ENCODE measurements at places on chromosomes 3 and 15.

DNA sequence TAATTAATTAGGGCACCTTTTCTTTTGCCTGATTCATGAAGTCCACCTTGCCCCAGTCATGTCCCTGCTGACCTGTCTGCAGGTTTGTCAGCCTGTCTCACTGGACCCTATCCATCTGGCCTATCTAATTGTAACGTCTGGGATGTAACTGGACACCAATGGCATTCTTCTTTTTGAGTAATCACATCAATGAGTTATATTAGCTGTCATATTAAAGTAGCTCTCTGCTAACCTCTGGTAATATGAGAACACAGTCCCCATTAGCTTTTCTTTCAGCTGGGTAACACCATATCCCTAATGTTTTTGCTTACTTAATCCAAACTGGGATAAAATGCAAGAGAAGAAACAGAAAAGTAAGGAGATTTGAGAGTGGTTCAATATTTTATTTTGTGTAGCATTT is 166.2 kb upstream of the VEPH1 start:
- DNase-seq, result no peak

DNA sequence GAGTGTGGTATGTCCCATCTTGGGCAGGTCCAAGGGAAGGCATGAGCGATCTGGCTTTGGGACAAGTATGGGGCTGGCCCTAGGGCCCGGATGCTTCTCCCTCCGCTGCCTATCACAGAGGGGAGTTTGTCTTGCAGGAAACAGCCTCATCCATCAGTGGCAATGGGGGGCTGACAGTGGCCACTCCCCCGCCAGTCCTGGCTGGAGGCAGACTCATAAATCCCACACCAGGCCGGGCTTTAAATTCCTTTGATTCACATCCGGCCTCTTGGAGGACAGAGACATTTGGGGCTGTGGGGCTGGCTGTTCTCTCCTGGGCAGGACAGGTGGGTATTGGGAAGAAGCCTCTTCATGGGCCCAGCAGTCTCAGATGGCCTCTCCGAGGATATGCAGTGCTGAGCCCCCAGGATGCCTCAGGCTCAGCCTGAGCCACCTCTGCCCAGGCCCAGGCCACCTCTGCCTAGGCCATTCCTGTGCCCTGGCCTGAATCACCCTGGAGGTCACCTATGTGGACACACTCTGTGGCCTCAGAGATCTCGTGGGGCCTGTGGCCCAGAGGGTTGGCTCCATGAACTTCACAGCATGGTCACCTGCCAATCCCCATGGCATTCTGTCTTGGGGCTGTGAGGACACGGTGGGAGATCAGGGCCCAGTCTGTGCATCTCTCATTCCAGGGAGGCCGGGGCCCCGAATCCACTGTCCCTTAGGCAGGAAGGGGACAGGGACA is 84.2 kb upstream of the GOLGA6L4 start:
- DNase-seq, result no peak

GRCh38 chr3:106160396-106160795 is 291.6 kb upstream of the CBLB start:
- DNase-seq, result no peak

DNA sequence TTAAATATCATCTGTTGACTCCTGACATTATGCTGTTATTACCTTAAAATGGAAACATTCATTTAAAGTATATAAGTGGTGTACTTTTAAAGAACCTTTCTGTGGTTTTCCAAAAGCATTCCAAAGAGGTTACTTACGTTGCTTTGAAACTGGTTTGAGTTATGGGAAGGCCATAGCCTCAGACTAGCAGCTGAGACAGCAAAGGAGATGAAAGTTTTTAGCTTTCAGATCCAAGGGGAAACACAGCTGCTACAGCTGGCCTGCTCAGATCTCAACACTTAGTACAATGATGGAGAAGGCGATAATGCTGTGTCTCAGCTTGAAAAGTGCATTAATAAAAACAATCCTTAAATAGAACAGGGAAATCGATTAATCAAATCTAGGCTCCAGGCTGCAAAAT is 921.1 kb downstream of the ROBO1 start:
- no peak for DNase-seq

DNA sequence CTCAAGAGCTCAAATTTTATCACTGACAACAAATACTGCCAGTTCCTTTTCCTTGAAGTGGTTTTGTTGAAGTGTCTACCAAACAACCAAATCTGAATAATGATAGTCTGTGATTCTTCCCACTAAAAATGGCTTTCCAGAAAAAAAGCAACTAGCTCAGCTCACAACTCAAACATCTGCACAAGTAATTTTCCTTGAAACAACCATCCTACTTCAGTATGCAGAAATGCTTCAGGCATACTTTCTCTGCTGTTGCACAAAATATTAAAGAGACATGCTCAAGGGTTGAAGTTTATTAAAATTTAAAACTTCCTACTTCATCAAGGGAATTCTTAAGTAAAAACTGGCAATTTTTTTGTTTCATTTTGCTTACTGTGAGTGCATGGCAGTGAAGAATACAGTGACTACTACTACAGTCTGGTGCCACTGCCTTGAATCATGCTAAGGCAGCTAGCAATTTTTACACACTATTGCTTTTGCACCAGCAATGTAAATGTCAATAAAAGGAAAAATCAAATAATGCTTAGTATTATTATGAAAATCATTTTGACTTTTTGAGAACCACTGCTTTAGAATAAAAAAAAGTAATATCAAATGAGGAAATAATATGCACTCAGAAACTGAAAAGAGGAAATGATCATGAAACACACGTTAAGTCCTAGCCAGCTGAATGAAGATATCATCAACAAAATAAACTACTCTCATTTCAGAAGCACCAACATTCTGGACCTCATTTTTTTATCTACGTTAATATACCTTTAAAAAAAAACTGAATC is 33.6 kb downstream of the VPS13C start:
- DNase-seq, result no peak

GRCh38 chr3:6421666-6422445 is 439.1 kb upstream of the GRM7 start:
- DNase-seq, result peak; percentile 58

DNA sequence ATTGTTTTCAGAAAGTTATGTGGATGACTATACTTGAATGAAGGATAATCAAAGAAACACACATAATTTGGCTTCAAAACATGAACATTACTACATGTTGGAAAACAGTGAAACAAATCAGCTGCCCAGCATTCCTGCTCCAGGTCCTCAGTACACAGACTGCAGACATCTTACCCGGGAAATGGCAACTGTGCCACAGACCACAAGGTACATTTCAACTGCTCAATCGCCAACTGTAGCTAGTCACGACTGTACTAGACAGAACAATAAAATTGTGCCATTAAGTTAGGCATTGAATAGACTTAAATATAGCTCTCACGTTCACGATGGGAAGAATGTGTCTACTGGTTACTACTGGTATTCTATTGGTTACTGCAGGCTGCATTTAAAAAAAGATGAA is 5.0 kb downstream of the NAA50 start:
- DNase-seq, result no peak

- DNase-seq, result no peak
These were observed 43.2 kb upstream of the POLG start for GRCh38 chr15:89377842-89378295.

- DNase-seq, result no peak
These were observed 32.0 kb upstream of the FURIN start for GRCh38 chr15:90836296-90836871.

DNA sequence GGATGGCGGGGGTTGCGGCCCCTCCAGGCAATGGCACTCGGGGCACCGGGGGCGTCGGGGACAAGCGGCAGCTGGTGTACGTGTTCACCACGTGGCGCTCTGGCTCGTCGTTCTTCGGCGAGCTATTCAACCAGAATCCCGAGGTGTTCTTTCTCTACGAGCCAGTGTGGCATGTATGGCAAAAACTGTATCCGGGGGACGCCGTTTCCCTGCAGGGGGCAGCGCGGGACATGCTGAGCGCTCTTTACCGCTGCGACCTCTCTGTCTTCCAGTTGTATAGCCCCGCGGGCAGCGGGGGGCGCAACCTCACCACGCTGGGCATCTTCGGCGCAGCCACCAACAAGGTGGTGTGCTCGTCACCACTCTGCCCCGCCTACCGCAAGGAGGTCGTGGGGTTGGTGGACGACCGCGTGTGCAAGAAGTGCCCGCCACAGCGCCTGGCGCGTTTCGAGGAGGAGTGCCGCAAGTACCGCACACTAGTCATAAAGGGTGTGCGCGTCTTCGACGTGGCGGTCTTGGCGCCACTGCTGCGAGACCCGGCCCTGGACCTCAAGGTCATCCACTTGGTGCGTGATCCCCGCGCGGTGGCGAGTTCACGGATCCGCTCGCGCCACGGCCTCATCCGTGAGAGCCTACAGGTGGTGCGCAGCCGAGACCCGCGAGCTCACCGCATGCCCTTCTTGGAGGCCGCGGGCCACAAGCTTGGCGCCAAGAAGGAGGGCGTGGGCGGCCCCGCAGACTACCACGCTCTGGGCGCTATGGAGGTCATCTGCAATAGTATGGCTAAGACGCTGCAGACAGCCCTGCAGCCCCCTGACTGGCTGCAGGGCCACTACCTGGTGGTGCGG is 1.9 kb downstream of the CHST2 start:
- DNase-seq, result peak; percentile 41

- DNase-seq, result no peak
These were observed 3.1 kb downstream of the CSRNP1 start for GRCh38 chr3:39150148-39150802.

DNA sequence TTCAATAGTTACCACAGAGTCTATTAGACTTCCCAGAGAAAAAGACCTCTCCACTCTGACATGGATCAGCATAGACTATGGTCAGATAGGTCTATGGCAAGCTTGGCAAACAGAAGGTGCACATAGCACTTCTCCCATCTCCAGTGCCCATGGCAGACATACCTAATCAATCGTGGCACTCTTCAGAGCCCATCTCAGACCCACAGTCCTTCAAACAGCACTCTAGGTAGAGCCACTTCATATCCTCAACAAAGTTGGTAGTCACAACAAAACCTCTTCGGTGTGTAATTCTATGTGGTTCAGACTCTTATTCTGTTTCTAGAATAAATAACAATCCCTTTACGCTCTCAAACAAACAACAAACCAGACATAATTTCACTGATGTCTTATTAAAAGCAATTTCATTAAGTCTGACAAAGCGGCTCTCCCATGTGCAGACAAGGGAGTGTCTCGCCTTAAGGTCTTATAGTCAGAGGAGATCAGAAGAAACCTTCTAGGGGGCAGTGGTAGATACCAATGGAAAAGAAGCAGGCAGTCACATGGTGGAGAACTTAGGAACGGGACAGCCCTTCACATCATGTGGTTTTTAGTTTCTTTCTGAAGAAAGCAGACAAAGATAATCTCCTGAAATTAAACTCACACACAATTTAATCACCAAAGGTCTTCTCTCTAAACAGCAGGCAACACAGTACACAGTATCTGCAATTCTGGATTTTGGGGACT is 483.4 kb downstream of the FOXP1 start:
- no peak for DNase-seq

DNA sequence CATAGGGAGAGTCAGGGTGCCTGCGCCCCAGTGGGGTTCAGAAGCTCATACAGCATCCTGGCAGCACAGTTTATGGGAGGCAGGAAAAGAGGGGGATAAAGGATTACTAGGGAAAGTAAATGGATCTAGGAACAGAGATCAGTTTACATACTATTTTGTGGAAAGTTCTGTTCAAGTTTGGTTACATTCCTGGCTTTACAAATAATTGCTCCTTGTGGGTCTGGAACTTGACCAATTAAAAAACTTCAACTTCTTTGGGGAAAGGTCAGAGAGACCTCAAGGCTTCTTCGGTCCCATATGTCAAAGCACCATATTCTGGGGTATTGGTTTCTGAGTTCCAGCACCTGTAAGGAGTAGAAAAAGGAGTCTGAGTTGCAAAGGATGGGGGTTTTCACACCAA is 64.1 kb downstream of the ZDHHC19 start:
- no peak for DNase-seq

GRCh38 chr3:128338536-128339330 is 128.0 kb downstream of the DNAJB8 start:
- DNase-seq, result no peak

- DNase-seq, result peak; percentile 61
These were observed 27.1 kb downstream of the CGGBP1 start for GRCh38 chr3:88031642-88032077.

DNA sequence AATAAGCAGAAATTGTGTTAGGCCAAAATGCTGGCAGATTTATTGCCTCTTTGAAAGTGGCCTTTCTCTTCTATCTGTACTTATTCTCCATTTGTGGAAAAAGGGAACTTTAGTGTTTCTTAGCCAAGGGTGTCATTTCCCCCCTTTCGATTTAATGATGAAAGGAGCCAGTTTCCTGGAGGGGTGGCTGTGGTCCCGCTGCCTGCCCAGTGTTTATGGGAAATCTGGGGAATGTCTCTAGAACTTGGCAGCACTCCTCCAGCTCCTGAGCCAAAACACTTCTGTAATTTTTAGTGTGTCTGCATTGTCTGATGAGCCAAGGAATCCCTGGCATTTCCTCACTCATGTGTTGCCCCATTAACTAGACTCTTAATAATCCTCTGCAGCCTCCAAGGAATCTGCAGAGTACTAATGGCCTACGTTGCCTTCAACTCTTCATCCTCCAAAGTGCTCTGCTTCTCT is 448.8 kb downstream of the GRM7 start:
- DNase-seq, result peak; percentile 63

DNA sequence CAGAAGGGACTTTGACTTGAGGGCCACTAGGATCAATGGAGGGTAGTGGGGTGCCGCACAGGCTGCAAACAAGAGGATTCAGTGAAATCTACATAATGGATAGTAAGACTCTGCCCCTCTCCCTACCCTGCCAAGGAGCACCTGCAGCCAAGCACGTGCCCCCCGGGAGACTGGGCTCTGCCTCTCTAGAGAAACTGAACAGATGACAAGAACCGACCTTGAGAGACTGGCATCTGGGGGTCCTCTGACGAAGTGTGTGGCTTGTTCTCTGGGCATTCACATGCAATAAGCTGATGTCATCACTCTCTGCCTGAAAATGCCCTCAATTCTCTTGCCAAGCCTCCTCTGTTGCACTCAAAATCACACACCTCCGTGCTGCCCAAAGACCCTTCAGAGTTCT is 132.3 kb downstream of the FAM43A start:
- DNase-seq, result no peak

GRCh38 chr3:62876064-62876463 is 848 bp upstream of the CADPS start:
- peak; percentile 25 for DNase-seq

- DNase-seq, result no peak
These were observed 25.6 kb upstream of the PLXND1 start for GRCh38 chr3:129632056-129632455.

GRCh38 chr3:160010578-160010977 is 21.9 kb downstream of the IL12A start:
- no peak for DNase-seq

DNA sequence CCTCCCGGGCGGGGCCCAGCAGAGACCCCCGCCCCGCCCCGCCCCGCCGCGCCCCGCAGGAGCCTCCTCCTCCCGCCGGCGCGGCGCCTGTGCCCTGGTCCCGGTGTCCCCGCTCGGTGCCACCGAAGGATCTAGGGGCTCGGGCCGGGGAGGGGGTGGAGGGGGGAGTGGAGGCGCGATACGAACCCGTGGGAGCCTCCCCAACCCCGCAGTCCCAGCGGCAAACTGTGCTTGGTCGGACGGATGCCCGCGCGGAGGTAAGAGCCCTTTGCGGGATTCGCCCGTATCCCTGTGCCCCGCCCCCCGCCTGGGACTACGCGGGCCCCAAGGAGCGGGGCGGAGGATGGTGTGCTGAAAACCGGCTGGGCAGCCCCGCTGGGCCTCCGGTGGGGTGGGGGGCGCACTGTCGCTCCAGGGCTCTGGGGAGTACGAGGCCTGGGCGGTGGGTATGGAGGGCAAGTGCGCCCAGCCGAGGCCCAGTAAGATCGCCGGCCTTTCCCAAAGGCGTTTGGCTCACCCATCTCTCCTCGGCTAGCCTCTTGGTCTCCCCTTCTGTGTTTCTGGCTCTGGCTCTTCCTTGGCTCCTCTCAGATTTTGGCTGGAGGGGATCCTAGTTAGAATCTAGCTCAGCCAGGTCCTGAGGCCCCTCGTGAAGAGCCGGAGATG is 65.6 kb upstream of the POLG start:
- DNase-seq, result no peak

Data from hematopoietic multipotent progenitor cell (in vitro differentiated cells).